ENCODE measurements at places on chromosomes 13 and 19.
A peak's percentile ranks its signal among the peaks of the same experiment; 100 is the strongest.

GRCh38 chr19:18738961-18739690 is 52.0 kb downstream of the COMP start:
- no peak for DNase-seq

DNA sequence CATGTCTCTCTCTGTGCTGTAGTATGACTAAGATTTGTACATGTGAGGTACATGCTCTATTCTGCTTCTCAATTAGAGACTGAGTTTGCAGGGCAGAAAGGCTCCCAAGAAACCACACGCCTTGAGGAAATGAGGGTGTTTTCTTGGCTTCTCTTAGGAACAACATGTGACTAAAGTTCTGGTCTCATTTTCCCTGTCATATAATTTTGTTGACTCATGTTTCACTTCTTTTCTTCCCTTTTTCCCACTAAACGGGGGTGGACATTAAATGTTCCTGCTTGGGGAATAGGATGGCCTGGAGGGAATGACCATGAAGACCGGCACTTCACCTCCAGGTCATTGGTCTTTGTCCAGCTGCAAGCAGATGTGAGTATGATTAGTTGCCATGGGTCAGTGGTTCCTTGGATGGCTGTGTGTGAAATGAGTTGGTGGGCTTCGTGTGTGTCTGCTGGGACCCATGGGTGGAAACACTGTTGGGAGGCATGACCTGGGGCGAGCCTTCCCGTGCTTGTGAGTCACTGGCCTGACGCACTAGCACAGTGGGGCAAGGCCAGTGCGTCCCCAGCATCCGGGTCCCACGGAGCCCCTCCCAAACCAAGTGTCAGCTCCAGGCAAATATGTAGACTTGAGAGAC is 56.6 kb downstream of the COL4A1 start:
- no peak for DNase-seq

- DNase-seq, result peak; percentile 6
Measured at GRCh38 chr13:22198001-22198400, 527.1 kb downstream of the FGF9 start.

DNA sequence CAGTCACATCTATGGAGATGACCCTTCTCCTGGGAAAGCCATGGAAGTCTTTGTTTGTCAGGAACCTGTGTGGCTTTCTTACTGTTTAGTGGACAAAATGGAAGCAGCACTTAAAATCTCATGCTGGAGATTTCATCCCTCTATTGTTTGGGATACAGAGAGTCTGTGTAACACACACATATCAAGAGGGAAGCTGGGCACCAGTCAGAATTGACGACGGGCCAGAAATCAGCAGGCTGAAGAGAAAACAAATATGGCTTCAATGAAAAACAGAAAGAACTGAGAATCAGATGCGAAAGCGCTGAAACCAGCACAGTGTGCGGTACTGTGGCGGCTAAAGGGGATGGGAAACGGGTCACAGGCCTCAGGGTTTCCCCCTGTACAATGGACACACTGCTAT is 72.2 kb upstream of the WASF3 start:
- no peak for DNase-seq

- no peak for DNase-seq
Measured at GRCh38 chr13:85661675-85662074, 137.5 kb downstream of the SLITRK6 start.

- no peak for DNase-seq
Measured at GRCh38 chr19:9296336-9296735, 13.3 kb downstream of the ZNF699 start.

- no peak for DNase-seq
Measured at GRCh38 chr13:43937839-43938238, 58.1 kb downstream of the LACC1 start.

Data from hippocampal formation (tissue), 2 donors.